ENCODE measurements at places on chromosomes 5 and 9.

DNA sequence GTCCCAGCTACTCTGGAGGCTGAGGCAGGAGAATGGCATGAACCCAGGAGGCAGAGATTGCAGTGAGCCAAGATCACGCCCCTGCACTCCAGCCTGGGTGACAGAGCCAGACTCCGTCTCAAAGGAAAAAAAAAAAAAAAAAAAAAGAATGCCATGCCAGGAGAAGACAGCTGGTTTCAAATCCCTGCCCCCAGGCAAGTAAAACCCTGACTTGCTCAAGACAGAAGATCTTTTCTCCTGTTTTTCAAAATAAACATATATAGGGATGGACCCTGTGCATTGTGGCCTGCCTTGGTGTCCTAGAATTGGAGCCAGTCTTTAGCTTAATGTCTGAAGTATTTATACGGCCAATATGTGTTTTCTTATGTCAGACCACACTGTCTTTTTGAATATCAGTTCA is 177.1 kb downstream of the NR3C1 start:
- DNase-seq, result no peak

DNA sequence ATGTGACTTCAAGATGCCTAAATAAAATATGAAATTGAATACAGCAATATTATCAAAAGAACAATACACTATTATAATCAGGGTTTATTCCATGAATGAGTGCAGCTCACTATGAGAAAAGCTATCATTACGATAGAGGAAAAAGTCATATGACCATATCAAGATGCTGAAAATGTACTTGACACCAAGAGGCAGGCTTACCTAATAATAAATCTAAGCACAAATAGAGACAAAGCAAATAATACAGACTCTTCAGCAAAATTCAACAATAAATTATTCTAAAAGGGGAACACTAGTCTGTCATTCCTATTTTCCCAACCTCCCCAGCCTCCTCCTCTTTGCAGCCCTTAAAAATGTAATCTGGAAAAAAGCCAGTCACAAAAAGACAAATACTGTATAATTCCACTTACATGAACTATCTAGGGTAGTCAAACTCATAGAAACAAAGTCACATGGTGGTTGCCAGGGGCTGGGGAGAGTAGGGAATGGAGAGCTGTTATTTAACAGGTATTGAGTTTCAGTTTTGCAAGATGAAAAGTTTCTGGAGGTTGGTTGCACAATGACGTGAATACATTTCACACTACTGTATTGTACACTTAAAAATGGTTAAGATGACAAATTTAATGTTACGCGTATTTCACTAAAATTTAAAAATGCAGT is 148.4 kb downstream of the NFIB start:
- DNase-seq, result no peak

- no peak for DNase-seq
Observed at GRCh38 chr9:35490910-35491465, 1.1 kb downstream of the RUSC2 start.

GRCh38 chr5:162026803-162027202 is 40.8 kb upstream of the GABRG2 start:
- DNase-seq, result no peak

- no peak for DNase-seq
Observed at GRCh38 chr5:135218486-135218755, 180.6 kb downstream of the MACROH2A1 start.

DNA sequence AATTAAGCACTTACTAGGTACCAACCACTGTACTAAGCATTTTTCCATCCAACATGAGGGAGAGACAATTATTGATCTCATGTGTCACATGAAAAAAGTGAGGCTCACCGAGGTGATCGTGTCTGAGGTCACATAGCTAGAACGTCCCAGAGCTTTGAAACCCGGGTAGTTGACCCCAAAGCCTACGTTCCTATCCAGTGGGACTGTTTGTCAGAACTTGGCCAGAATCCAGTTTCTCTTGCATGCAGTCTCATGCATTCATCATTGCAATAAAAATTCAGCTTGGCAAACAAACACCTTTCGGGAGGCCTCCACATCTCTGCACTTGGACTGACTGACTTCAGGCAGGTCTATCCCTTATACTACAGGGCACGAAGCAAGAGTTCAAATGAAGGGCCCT is 23.4 kb upstream of the FAT2 start:
- no peak for DNase-seq

Data from stimulated activated CD4-positive, alpha-beta T cell treated with anti-CD3 and anti-CD28 coated beads, Interleukin-12 subunit alpha, Interleukin-12 subunit beta, amount 100 ng/mL, for 24 hours (primary cell).